ENCODE measurements at places on chromosomes 13 and 19.

- DNase-seq, result no peak
Observed at GRCh38 chr13:99143904-99144303, 56.8 kb upstream of the UBAC2 start.

GRCh38 chr13:33610438-33611120, 207.4 kb upstream of the RFC3 start:
- DNase-seq, result peak; percentile 1

- no peak for DNase-seq
Observed at GRCh38 chr19:47633517-47633916, 24.6 kb downstream of the BICRA start.

DNA sequence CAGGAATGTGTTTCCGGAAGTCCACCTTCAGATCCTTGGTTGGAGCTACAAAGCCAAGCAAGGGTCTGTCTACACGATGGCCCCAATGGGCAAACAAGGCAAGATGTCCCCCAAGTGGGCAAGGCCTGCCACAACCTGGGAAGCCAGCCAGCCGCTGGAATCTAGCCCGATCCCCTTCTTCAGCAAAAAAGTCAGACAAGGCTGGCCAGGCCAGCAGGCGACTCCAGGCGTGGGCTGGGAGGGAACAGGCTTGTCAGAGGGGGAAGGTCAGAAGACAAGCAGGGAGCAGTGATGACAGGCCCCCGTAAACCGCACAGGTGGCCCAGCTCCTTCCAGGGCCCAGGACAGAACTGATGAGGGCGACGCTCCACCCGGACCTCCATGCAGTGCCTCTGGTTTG, 69.7 kb upstream of the WASF3 start:
- DNase-seq, result no peak

GRCh38 chr19:718991-719512, 10.3 kb downstream of the PALM start:
- DNase-seq, result no peak

DNA sequence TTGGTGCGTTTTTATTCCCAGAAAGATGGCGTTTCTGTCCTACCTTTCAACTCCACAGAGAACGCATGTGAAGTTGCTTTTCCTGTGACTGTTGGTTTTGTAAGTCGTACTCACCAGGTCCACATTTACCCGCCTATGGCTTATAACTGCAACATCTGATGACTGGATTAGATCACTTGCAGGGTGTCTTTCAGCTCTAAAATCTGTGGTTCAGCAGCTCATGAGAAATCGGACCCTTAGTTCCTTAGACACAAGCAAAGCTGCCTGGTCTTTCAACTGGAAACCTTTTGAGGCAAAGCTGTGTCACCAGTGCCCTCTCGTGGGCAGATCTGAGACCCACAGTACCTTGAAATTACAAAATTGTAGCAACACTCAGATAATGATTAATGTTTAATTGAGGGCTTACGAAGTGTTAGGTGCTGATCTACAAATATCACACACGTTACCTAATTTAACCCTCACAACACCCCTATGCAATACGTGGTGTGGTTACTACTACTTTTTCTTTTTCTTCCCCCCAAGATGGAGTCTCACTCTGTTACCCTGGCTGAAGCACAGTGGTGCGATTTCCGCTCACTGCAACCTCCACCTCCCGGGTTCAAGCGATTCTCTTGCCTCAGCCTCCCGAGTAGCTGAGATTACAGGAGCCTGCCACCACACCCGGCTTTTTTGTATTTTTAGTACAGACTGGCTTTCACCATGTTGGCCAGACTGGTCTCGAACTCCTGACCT, 65.4 kb downstream of the RUBCNL start:
- DNase-seq, result peak; percentile 38

DNA sequence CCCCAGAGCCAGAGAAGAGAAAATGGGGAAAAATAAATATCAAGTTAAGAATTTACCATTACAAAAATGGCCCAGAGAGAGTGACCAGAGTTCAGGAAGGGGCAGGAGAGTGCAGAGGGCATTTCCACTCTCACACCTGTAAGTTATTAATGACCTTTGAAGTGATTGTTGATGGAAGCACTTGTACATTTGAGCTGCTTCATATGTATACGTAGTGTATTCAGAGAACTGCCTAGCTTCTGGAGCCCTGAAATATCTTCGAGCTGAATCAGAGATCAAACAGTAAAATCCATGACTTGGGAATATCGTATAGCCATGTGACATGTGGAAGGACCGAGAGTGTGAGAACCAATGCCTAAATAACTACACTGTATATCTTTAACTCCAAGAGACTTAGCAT, 49.2 kb upstream of the PCCA start:
- peak; percentile 61 for DNase-seq

- no peak for DNase-seq
Observed at GRCh38 chr13:58823701-58824100, 1192.2 kb downstream of the PCDH17 start.

GRCh38 chr13:94921181-94921580, 208.8 kb upstream of the SOX21 start:
- no peak for DNase-seq

DNA sequence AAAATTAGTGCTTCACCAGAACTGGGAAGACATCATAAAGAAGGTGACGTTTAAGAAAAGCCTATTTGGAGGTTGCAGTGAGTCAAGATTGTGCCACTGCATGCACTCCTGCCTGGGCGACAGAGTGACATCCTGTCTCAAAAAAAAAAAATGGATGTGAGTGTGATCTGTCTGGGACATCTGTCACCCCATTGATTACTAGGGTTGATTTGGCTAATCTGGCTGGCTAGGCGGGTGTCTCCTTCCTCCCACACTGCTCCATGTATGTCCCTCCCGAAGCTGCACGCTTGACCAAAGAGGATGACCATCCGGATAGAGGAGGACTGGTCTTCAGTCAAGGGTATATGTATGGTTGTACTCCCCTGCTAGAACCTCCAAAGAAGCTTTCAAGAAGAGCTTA, 2.6 kb downstream of the GTF2F2 start:
- no peak for DNase-seq

DNA sequence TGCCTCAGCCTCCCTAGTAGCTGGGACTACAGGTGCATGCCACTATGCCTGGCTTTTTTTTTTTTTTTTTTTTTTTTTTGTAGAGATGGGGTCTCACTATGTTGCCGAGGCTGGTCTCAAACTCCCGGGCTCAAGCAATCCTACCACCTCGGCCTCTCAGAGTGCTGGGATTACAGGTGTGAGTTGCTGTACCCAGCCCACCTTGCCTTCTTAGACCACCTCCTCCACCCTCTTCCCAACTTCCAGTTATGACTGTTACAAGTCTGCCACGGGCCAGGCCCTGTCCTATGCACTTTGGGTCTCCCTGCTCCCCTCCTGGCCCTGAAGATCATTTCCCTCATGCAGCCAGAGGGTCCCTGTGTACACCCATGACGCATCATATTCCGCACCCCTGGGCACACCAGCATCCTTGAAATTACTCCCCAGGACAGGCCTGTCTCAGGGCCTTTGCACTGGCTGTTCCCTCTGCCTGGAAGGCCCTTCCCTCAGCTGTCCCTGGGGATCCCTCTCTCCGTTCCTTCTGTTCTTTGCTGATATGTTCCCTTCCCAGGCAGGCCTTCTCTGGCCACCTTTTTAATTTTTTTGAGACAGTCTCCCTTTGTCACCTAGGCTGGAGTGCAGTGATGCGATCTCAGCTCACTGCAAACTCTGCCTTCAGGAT, 3.0 kb downstream of the LGALS4 start:
- no peak for DNase-seq

GRCh38 chr13:26440111-26440510, 117.4 kb upstream of the WASF3 start:
- DNase-seq, result no peak

- no peak for DNase-seq
Observed at GRCh38 chr19:35240327-35240726, 8.5 kb upstream of the LSR start.

- no peak for DNase-seq
Observed at GRCh38 chr13:110046811-110047210, 260.1 kb downstream of the COL4A1 start.

GRCh38 chr13:99870541-99870940, 101.0 kb downstream of the ZIC5 start:
- no peak for DNase-seq

- DNase-seq, result no peak
Observed at GRCh38 chr19:29287061-29287460, 74.1 kb upstream of the UQCRFS1 start.

- DNase-seq, result no peak
Observed at GRCh38 chr19:1836458-1837221, 11.6 kb downstream of the REXO1 start.

DNA sequence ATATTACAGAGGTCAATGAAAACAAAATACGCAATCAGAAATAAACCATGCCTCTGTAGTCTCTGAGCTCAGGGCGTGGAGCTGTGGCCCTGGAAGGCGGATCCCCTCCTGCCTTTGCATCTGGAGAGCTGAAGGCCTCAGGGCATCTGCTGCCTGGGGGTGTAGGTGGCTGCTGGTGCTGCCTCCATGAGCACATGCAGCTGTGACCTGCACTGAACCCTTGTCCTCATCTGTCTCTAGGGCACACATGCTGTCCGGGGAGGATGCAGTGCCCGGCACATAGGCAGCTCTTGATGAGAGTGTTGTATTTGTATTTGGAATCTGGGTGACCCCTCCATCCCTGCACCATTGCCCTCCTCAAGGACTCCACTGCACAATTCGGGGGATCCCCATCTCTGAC, 185.7 kb downstream of the TEX29 start:
- no peak for DNase-seq

GRCh38 chr13:95117092-95117491, 184.2 kb downstream of the ABCC4 start:
- DNase-seq, result no peak

DNA sequence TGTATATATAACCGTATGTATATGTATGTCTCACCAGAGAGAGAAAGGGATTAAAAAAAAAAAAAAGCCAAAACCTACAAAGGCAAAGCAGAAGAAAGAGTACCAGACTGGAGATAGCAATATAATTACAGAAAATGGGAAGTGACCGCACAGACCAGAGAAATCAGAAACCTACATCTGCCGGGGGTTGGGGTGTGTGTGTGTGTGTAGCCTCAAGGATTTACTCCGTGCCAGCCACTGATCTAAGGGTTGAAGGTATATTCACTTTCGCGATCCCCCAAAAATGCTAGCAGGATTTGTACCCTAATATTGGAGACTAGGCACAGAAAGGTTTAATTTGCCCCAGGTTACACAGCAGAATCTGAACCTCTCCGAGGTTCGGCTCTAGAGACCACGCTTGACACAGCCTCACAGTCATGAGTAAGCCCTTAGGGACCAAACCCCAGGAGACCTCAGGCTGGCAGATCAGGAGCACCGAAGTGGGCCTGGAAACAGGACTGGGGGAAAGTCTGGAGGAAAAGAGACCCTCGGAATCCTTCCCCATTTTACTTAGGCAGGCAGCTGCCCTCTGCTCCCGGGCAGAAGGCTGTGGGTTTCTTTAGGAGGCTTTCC, 14.8 kb downstream of the ARL11 start:
- DNase-seq, result no peak

GRCh38 chr19:28502879-28503734, 709.8 kb downstream of the UQCRFS1 start:
- no peak for DNase-seq

GRCh38 chr13:61536433-61536832, 120.8 kb upstream of the PCDH20 start:
- DNase-seq, result no peak

- no peak for DNase-seq
Observed at GRCh38 chr13:41614671-41615527, 157.5 kb downstream of the RGCC start.

DNA sequence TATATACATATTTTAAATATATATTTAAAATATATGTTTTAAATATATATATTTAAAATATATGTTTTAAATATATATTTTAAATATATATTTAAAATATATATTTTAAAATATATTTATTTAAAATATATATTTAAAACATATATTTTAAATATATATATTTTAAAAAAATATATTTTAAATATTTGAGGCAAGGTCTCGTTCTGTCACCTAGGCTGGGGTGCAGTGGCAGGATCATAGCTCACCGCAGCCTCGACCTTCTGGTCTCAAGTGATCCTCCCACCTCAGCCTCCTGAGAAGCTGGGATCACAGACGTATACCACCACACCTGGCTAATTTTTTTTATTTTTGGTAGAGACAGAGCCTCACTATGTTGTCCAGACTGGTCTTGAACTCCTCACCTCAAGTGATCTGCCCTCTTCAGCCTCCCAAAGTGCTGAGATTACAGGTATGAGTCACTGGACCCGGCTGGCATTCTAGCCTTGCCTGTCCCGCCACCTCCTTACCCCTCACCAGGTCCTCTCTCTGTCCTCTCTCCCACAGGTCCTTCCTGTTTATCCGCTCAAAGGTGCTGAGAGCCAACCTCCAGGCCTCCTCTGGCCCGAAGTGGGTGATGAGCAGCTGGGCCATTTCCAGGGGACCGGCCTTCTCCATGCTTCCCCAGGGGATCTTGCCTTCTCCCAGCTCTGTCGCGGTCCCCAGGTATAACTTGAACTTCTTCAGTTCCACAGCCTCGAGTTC, 564 bp downstream of the NLRP12 start:
- DNase-seq, result no peak

- no peak for DNase-seq
Observed at GRCh38 chr13:28031220-28031895, 42.9 kb upstream of the URAD start.

DNA sequence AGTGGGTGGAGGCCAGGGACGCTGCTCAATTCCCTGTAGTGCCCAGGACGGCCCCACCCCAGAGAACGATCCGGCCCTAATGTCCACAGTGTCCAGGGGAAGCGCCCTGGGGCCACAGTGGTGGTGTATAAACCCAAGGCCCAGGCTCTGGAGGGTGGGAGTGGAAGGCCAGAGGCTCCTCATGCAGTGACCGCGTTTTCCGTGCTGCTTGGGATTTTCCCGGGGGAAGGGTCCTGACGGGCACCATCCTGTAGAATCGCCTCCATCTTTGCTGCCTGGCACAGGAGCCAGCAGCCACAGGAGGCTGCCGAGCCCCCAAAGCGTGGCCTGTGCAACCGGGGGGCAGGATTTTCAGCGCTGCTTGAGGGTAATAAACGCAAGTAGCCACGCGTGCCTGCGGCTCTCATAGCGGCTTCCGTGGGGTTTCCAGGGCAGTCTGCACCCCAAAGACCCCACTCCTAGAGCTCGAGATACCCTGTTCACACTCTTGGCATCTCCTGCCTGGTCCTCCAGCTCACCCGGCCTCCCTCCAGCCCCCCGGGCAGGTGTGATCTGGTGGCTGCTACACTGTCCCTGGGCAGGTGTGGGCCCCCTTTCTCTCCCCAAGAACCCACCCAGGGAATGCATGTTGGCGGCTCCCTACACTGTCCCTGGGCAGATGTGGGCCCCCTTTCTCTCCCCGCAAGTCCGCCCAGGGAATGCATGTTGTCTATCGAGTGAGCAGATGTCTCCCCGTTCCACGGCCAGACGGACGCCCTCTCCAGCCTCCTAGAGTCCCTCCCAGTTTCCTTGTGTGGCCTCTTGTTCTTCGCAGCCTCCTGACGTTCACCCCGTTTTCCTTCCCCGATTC, 2.2 kb downstream of the NCLN start:
- DNase-seq, result no peak

GRCh38 chr19:19329126-19329525, 8.5 kb downstream of the MAU2 start:
- no peak for DNase-seq

- no peak for DNase-seq
Observed at GRCh38 chr13:25881136-25881926, 170.5 kb downstream of the SHISA2 start.

- DNase-seq, result no peak
Observed at GRCh38 chr13:73508841-73509240, 450.0 kb downstream of the KLF5 start.

- DNase-seq, result no peak
Observed at GRCh38 chr19:13691569-13692435, 72.5 kb upstream of the MRI1 start.

Data from A549 (cell line).